ENCODE measurements at places on chromosomes 5 and 9.

GRCh38 chr5:116440457-116441001 lies 134.1 kb downstream of the SEMA6A start:
- DNase-seq = no peak

DNA sequence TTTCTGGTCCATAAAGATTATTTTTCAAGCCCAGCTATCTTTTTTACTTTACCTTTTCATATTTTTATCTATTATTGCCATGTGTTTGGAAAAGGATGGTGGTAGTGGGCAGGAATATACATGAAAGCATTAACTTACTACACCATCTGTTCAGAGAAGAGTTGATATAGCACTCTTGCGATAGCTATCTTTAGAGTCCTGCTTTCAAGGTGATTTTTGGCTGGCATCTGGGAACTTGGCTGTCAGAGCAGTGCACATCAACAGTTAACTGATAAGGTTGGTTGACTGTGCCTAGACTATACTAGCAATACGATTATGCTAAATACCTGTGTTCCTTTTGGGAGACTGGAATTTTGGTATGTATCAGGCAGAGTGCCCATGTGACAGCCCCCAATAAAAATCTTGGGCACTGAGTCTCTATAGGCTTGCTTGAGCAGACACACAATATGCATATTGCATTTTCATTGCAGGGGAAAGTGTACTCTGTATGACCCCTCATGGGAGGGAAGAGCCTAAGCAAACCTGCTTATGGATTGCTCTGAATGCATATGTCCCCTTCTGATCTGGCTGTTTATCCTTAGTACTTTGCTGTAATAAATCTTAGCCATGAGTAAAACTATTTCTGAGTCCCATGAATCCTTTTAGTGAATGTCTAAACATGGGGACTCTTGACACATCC lies 227.6 kb upstream of the C9orf72 start:
- no peak for DNase-seq

DNA sequence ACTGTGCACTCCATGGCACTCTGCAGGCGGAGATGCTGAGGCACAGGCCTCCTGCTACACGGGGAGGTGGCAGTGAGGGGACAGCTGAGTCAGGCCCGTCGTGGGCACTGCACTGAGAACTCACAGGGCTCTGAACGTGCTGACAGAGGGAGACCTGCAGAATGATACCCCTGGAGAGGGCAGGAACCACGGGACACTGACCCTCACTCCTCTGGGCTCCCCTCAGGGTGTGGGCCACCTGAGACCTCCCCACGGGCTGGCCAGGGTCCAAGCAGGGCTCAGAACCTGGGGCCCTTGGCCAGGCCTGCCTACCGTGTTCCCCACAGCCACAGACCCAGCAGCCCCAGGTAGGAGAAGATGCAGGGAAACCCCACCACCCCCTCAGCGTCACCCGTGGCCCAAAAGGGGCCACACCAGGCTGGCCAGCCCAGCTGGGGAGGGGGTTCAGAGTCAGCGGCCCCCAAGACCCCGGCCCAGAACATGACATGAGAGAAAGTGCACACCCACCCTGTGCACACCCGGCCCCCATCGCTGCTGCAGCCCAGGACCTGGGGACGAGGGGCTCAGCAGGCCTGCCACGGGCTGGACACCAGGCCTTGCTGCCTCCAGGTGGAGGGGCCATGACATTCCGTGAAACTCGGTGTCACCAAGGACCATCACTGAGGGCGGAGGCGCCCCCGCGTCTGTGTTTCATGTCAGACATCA lies 30.9 kb downstream of the GLT6D1 start:
- no peak for DNase-seq

- no peak for DNase-seq
Observed at GRCh38 chr5:59749782-59750520, 143.6 kb downstream of the PDE4D start.

DNA sequence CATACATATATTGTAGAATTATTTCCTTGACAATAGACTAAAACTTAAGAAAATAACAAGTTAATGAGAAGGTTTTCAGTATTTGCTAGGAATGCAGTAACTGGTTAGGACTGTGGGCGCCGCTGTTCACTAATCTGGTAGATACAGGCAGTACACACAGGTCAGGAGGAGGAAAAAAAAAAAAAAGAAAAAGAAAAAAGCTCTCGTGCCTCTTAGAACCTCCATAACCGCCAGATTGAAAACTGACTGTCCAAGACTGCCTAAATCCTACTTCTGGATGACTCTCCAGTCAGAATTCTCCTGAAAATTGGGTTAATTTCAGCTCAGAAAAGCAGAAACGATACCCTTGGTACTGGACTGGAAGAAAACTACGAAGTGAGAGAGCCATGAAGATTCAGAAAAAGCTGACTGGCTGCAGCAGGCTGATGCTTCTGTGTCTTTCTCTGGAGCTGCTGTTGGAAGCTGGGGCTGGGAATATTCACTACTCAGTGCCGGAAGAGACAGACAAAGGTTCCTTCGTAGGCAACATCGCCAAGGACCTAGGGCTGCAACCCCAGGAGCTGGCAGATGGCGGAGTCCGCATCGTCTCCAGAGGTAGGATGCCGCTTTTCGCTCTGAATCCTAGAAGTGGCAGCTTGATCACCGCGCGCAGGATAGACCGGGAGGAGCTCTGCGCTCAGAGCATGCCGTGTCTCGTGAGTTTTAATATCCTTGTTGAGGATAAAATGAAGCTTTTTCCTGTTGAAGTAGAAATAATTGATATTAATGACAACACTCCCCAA lies at the start of gene PCDHGA1:
Gene PCDHGA1 (plus strand): TSS at position 216 of the 782 bp plus-strand sequence.
- DNase-seq = peak; percentile 63

Data from GM23338 (cell line).